Stimulated activated CD4-positive, alpha-beta T cell treated with anti-CD3 and anti-CD28 coated beads, Interleukin-1b, Interleukin-23, amount 100 ng/mL, for 1 hour (primary cell): ENCODE measurements at places on chromosomes 11 and 22.

DNA sequence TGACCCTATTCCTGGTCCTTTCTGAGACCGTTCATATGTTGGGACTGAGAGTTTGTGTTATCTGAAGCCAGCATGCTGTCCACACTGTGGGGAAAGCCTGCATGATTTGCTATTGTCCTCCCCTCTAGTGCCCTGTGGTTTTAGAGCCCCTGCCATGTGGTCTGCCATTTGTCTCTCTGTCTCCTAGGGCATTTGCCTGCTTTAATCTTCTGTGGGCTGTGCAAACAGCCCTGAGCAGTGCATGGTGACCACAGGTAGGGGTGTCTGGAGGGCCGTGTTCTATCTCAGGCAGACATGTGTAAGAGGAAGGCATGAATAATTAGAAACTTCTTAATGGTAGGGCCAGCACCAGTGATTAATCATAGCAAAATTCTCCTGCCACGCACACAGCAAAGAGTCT, 23.0 kb downstream of the AMPD3 start:
- DNase-seq = no peak

- no peak for DNase-seq
Observed at GRCh38 chr11:47392546-47393162, 14.3 kb upstream of the SPI1 start.

GRCh38 chr22:50207383-50208140, 6.8 kb downstream of the SELENOO start:
- DNase-seq = no peak

DNA sequence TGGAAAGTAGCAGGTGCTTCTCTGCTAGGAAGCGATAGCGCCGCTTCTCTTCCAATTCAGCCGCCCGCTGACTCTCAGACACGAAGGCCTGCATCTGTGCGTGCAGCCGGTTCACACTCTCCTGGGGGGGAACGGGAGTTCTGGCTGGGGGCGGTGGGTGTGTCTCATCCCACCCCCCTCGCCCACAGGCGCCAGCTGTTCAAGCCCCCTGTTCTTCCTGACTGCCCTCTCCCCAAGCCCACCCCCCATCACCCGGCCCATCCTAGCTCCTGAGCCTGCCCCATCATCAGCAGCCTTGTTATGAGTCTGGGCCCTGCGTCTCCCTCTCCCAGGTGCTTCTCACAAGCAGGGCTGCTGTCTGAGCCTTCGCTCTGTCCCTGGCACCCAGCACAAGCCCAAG, 13.1 kb upstream of the SLC16A8 start:
- DNase-seq = no peak

DNA sequence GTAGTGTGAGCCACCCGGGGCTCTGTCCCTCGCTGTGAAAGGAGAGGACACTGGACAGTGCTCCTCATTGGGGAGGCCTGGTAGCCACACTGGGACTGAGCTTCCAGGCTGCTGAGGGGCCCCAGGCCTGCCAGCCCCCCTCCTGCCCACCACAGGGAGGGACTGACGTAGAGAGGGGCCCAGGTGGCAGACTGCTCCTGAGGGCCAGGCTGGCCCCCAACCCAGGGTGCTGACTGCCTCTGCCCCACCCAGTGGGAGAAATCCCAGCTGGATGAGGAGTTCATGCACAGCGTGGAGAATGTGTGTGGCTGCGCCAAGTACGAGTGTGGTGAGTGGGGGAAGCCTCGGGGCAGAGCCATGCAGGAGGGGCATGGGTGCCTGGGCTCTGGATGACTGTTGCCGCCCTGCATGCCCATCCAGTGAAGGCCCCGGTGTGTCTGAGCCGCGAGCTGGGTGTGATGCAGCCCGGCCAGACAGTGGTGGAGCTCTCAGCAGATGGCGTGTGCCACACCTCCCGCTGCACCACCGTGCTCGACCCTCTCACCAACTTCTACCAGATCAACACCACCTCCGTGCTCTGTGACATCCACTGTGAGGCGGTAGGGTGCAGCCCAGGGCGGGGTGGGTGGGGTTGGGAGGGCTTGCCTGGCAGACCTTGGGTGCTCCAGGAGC, 78.7 kb upstream of the MYOD1 start:
- DNase-seq = no peak

DNA sequence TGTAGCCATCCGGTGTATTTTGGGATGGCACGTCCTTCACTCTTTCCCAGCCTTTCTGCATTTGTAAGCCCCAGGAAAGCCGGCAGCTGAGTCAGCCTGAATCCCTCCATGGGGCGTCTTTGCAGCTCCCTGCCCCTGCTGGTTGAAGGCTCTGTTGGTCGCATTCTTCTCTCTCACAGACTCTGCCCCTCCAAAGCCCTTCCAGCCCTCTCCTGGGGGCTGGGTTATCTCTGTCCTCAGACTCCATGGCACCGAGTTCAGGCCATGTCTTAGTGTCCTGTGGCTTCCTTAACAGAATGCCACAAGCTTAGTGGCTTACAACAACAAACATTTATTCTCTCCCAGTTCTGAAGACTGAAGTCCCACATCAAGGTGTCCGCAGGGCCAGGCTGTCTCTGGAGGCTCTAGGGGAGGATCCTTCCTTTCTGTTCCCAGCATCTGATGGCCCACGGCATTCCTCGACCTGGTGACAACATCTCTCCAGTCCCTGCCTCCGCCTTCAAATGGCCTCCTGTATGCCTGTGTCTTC, 62.2 kb downstream of the BCR start:
- no peak for DNase-seq

GRCh38 chr11:123892031-123892430, 6.6 kb upstream of the TMEM225 start:
- DNase-seq = no peak

- DNase-seq = no peak
Observed at GRCh38 chr11:70913715-70914231, 338.6 kb downstream of the SHANK2 start.

DNA sequence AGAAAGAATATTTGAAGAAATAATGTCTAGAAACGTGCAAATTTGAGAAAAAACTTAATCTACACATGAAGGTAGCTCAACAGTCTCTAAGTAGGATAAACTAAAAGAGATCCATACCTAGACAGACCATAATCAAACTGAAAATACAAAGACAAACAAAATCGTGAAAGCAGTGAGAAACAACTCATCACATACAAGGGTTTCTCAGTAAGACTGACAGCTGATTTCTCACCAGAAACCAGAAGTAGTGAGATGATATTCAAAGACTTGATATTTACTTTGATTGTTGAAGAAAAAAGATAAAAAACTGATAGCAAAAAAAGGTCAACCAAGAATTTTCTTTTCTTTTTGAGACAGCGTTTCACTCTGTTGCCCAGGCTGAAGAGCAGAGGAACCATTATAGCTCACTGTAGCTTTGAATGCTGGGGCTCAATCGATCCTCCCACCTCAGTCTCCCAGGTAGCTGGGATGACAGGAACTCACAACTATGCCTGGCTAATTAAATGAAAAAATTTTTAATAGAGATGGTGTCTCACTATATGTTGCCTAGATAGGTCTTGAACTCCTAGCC, 17.4 kb downstream of the NPAT start:
- DNase-seq = no peak

GRCh38 chr11:13841393-13841792, 121.1 kb upstream of the SPON1 start:
- no peak for DNase-seq

- no peak for DNase-seq
Observed at GRCh38 chr22:48783821-48784266, 1043.8 kb downstream of the BRD1 start.

- DNase-seq = no peak
Observed at GRCh38 chr11:3230636-3231549, 1.3 kb downstream of the MRGPRE start.

DNA sequence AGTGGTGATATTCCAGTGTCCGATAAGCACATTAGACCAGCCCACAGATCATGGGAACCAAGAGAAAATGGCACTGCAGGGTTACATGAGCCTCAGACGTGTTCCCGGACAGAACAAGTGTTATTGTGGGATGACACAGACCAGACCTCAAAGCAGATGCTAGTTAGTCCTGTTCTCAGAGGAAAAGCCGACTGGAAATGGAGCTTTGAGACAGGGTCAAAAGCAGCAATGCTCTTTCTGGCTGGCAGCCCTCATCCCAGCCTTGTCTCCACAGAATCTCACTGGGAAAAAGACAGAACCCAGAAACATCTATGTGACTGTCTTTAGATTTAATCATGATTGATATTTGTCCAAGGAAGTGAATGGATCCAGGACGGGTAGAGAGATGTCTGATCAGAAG, 506.8 kb downstream of the INSC start:
- no peak for DNase-seq

- DNase-seq = no peak
Observed at GRCh38 chr22:36015155-36015810, 13.3 kb downstream of the RBFOX2 start.

DNA sequence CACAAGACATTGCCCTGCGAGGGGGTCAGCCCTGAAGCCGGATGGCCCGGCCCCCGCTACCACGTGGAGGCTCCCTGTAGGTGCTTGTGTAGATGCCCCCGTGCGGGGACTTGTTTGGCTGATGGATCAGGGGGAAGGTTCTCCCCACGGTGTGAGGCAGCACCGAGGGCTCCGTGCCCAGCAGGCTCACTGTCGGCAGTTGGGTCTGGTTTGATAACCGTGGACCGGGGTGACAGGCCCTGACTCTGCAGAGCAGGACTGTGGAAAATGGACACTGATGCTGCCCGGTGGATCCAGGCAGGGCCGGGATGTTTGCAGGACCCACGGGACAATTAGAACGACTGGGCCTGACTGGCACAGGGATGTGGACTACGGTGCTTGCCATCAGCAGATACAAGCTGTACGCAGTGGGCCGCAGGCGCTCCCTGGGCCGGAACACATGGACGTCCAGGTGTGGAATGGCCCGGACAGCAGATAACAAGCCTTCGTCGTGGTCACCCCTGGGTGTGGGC, 19.0 kb downstream of the KCNQ1 start:
- DNase-seq = no peak

- no peak for DNase-seq
Observed at GRCh38 chr11:69437001-69437875, 44.2 kb upstream of the LINC01488 start.

DNA sequence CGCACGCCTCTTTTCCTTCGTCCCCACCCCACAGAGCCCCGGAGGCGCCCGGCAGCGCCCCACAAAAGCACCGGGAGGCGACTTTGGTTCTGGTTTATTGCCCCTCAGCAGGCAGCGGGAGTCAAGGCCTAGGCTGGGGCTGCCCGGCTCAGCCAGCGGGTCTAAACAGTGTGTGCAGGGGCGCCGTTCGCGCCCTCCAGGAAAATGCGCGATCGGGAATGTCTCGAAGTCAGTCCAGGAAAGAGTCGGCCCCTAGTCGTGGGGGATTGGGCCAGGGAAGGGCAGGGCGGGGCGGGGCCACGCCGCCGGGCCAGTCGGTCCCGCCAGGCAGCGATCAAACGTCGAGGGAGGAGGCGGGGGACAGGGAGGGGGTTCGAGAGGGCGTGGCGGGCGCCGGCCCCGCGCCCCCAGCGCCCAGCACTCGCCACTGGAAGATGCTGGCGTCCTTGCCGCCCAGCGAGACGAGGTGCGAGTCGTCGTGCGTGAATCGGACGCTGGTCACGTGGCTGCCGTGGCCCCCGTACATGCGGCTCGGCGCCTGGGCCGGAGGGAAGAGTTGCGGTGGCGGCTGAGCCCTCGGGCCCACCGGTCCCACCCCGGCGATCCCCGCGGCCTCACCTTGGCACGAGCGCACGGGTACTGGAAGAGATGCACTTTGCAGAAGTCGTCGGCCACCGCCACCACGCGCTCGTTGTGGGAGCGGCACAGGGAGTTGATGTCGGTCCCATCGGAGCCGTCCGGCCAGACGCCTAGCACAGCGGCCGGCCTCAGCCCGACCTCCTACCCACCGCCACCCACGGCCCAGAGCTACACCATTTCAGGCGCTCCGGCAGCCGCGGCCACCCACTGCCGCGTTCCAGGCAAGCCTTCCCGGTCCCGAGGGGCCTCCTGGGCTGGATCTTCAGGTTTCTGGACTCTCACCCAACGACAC, 741 bp upstream of the MTA2 start:
- DNase-seq = no peak

DNA sequence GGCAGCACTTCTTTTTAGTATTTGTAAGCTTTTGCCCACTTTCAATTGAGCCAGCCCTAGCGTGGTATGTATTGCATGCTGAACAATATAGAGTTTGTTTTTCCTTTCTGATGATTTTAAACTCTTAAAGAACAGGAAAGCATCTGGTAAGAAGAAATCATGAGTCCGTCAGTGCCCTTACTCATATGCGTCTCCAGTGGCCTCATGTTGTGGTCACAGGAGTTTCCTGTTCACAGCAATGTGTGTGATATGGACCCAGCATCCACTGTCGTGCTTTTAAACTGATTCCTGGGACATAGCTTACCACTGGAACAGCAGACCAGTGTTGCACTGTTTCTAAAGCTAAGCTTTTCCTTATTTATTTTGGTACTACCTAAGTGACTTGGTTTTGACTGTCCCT, 40.1 kb downstream of the BID start:
- DNase-seq = no peak

- DNase-seq = no peak
Observed at GRCh38 chr11:62406034-62406433, 12.8 kb upstream of the SCGB1A1 start.

GRCh38 chr22:48393041-48393370, 1434.7 kb downstream of the BRD1 start:
- DNase-seq = no peak
